GDM1 (cell line): ENCODE measurements at places on chromosomes 7 and 10.

GRCh38 chr7:117777335-117778142, 95.7 kb downstream of the CTTNBP2 start:
- DNase-seq = no peak

- no peak for DNase-seq
Observed at GRCh38 chr7:86980223-86980622, 79.2 kb downstream of the ELAPOR2 start.

- no peak for DNase-seq
Observed at GRCh38 chr10:110770243-110770642, 101.5 kb upstream of the PDCD4 start.

- peak; percentile 35 for DNase-seq
Observed at GRCh38 chr7:128937647-128938543, at the start of gene IRF5. IRF5 (plus strand) TSS chr7:128937927; CDS start chr7:128942082, 4,155 bp downstream.

DNA sequence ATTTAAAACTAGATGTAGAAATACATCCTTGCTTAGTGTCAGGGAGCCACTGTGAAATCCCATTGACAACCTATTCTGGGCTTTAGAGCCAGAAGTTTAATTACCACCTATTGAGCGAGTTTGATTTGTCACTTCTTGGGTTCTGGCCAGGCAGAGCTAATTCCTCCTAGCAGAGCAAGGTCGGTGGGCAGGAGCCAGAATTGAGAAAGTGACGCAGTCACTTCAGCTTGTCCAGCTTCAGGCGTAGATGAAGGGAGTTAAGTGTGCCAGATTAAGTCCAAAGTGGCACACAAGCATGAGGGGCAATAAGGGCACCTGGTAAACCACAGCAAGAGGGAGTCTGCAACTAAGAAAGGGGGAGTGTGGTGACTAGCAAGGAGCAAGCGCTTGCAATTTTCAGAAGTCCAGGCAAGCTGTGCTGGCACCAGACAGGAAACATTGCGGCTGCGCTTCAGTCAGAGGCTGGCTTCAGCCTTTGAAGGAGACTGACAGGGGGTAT, 119.4 kb downstream of the ST7 start:
- no peak for DNase-seq

- DNase-seq = no peak
Observed at GRCh38 chr10:78780551-78780961, 288.2 kb upstream of the ZMIZ1 start.

DNA sequence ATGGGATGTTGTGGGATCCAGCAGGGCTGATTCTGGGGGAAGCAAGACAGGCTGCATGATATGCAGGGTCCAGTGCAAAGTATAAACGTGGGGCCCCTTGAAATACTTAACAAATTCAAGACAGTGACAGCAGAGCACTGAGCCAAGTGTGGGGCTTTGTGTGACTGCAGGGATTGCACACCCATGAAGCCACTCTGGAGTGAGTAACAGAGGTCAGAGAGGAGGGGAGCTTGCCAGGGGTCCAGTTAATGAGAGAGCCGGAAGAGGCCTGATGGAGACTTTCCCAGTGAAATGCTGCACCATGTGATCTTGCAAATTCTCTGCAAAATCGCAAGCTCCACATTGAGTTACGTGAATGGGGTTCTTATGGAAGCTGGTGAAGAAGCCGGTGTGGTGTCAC, 5.6 kb downstream of the NPVF start:
- DNase-seq = no peak

GRCh38 chr10:7251696-7252465, 159.0 kb downstream of the SFMBT2 start:
- DNase-seq = no peak

DNA sequence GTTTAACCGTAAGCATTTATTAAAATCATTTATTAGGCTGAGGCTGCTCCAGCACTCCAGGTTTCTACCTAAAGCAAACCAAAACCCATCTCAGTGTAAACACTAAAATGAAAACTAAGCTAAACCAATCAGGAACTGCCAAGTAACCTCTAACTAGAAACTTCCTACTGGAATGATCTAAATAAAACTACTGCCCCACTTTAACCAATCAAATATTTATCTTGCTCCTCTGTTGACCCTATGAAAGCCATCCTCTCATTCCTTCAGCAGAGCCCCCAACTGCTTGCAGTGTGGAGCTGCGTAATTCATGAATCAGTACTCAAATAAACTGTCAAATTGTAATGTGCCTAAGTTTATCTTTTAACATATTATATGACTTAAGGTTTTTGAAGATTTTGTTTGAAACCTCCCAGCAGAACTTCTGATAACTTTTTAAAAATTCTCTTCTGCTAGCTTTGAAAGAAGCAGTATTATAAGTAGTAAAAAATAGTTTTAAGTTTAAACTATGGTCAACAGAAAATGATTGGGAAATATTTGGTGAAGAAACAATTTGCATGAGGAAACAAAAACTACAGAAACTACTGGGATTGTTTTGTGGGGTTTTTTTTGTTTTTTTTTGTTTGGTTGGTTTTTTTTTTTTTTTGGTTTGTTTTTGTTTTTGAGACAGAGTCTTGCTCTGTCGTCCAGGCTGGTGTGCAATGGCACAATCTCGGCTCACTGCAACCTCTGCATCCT, 47.4 kb downstream of the GPR37 start:
- DNase-seq = no peak

DNA sequence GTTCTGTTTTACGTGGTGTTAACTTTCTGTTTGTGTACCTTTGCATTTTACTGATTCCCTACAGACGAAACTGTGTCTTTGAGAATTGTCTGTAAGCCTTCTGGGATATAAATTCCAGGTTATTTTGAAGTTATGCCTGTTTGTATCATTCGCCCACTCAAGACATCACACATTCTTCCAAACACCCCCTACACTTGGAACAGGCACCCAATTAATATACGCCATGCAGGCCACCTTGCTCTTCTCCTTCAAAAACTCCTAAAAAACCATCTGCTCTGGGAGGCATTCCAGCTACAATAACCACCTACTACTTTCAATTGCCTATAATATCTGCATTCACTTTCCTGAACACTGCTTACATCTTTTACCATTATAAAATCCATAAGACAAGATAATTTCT, 453.3 kb downstream of the DGKB start:
- DNase-seq = no peak

- DNase-seq = no peak
Observed at GRCh38 chr10:12631216-12631615, 281.9 kb downstream of the CAMK1D start.

- DNase-seq = peak; percentile 77
Observed at GRCh38 chr10:18651324-18652007, at the start of gene NSUN6. NSUN6 (minus strand) TSS chr10:18651587; CDS start chr10:18651203, 384 bp downstream.

DNA sequence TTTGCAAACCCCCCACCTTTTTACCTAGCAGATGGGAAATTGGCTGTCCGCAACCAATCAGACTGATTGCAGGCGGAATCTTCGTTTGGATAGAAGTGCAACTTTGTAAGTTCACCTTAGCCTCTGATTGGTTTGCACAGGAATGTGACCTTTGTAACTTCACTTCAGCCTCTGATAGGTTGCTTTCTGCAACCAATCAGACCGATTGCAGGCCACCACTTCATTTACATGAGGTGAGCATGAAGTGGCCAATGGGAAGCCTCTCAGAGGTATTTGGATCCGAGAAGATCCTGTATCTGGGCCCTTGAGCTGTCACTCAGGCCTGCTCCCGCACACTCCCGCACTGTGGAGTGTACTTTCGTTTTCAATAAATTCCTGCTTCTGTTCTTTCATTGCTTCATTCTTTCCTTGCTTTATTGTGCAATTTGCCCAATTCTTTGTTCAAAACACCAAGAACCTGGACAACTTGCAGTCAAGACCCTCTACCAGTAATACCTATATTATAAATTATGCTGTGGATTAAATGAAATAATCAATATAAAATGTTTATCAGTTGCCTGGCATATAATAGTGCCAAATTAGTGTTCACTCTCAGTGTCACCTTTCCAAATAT, 491.4 kb downstream of the PLXNA4 start:
- DNase-seq = no peak

DNA sequence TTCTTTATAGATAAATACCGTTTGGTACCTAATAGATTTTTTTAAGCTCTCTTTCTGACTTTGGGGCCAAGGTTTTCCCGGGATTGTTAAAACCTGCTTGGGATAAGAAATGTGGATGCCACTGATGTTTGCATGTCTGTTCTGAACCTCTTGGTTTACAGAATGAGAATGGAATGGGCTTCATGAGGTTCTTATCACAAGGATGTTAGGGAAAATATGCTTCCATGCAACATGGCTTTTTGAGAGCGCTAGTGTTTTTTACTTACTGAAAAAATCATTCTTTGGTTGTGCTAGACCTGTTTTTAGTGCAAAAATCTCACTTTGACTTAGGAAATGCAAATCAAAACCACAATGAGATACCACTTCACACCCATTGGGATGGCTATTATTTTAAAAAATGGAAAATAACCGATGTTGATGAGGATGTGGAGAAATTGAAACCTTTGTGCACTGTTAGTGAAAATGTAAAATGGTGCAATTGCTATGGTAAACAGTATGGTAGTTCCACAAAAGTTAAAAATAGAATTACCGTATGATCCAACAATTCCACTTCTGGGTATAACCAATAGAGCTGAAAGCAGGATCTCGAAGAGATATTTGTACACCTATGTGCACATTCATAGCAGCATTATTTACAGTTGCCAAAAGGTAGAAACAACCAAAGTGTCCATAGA, 38.9 kb downstream of the TSPAN14 start:
- no peak for DNase-seq

GRCh38 chr10:96138102-96138501, 8.0 kb downstream of the ZNF518A start:
- no peak for DNase-seq

- no peak for DNase-seq
Observed at GRCh38 chr10:6013413-6014192, 36.3 kb upstream of the IL15RA start.

DNA sequence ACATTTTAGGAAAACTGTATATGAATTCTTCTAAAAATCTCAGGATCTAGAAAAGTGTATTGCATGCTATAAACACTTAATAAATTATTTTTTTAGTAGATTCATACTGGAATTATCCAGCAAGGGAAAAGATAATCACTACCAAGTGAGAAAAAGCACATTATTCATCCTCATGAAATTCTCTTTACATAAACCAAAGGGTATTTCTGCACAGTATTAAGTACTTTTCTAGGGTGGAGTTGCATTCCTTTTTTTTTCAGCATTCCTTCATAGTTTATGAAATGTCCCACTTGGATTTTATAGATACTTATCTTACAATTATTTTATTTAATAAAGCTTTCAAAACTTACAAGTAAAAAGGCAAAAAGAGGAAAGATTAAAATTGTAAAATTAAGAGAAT, 403.3 kb downstream of the HGF start:
- no peak for DNase-seq

DNA sequence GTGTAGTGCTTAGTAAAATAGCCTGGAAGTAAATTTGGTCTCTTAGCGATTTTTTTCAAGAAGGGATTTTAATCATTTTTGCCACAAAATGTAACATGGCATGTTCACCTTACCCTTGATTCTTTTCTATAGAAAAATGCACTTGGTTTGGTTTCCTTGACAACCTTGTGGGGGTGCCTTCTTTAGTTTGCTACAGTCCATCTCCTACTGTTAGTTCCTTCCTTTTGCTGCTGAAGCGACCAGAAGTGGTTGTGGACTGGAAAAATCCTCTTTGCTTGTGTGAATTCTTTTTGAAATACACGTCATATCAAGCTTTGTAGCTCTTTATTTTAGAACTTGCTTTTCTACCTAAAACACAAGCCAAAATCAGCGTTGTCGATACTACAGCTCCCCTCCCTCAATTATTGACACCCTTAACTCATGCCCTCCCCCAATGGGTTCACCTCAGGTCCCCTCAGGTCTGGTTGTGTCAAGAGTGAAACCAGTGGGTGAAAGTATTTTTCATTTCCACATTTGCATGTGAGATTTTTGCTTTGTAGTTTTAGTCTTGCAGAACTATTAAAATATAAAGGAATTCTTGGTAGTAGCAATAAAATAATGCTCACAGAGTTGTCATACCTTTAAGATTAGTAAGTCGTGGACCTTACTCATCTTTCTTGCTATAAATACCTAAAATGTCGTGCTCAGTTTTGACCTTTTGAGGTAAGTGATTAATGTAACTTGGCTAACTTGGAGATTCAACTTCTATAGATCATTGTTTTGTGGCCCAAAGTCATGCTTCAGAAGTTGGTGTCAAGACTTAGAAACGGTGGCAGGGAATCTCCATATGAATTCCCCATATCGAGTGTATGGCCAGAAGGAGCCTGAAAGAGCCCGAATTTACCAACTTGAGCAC, 1.5 kb downstream of the ACTR3B start:
- DNase-seq = no peak
